ENCODE measurements at places on chromosomes 12 and 14. TPM values are rescaled to one million over a fixed set of nuclear protein-coding genes. Genes with fewer than 3 reads are reported as not detected.

DNA sequence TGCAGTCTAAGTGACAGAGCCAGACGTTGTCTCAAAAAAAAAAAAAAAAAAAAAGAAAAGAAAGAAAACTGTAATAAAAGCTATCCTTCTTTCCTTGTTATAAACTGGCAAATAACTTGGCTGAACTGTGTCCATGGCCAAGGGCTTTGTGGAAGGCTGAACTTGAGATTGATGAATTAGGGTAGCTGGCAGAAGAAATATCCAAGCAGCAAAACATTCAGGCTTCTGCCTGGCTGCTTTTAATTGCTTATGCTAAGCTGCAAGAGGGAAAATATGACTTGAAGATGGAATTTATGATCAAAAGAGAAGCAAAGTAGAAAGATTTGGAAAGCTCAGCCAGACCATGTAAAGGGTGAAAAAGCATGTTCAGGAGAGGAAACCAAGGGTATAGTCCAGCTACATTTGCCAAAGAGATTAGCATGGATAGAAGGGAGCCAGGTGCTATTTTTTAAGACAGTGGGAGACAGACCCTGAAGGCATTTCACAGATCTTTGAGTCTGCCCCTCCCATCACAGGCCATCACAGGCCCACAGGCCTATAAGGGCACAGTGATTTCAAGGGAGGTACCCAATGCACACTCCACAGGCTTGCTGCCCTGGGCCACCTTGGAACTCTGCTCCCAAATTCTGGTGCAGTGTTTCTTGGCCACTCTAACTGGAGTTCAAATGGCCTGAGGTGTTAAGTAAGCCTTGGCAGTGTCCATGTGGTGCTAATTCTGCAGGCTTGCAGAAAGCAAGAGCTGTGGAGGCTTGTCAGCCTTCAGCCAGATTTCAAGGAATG is 226.0 kb downstream of the AEBP2 start:
- DNase-seq: no peak

- no peak for DNase-seq
Observed at GRCh38 chr12:110780448-110780847, 37.8 kb upstream of the PPP1CC start.

GRCh38 chr12:108962256-108962655 is 58.6 kb downstream of the SVOP start:
- DNase-seq: no peak

GRCh38 chr14:23663127-23663526 is 27.0 kb downstream of the DHRS2 start:
- no peak for DNase-seq

The OVCH1 gene
- total RNA-seq: 0.28 TPM
